Kidney epithelial cell (primary cell): ENCODE measurements at places on chromosomes 11 and 22. TPM values are rescaled to one million over a fixed set of nuclear protein-coding genes. Genes with fewer than 3 reads are reported as not detected.

DNA sequence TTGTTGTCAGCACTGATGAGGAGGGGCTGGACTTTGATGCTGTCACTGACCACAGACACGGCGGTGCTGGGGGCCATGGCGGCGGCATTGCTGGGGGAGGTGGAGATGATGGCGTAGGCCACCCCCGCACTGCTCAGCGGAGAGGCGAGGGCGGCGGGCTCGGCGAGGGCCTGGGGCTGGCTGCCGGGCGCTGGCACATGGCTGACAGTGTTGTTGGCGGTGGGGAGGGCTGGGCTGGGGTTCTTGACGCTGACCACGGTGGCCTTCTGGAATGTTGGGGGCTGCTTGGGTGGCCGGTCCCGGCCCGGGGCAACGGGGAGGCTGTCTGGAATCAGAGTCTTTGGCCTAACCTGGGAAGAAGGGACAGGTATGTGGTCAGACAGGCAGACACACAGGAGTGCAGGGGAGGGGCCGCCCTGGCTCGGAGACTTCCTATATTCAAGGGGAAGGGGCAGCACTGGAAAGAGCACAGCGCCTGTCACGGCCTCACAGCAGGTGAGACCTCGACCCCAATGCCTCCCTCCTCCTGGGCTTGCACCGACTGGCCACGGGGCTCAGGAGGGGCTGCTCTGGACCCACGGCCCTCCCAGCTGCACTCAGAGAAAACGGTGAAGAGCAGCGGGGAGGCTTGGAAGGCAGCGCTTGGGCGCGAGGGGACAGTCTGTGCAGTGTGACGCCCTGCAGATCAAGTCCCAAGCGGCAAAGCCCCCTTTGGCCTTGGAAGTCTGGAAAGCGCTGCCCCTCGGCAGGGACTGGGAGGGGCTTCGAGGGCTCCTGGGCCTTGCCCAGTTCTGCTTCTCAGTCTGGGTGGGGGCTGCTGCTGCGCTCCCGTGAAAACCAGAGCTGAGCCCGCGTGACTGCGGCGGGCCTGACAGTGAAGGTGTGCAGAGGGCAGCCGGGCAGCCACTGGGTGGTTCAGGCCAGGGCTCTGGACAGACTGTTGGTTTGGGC lies 93.2 kb downstream of the PHF21B start:
- no peak for DNase-seq

DNA sequence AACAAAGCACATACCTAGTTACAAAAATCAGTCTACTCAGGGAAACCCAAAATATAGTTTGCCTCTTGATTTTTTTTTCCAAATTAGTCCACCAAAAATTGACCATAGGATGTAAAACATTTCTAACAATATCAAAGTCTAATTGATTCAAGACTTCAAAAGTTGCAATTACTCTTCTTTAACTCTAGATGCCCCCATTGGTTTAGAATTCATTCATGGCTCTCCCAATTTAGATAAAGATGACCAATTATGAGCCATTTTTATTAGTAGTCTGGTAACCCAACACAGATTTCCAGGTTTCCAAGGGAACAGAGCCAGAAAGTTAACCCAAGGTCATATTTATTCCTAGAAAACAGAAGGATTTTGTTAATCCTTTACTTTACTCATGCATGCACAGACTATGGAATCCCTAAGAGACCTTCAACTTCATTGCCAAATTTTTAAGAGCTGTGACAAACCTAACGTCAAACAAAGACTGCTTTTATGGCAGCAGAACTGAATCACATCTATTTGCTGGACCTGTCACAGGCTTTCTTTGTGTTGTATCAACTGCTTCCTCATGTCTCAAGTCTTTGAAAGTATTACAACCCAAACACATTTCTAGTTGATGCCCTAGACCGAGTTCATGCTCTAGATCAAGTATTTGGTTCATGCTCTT lies 55.3 kb downstream of the C22orf42 start:
- no peak for DNase-seq

GRCh38 chr11:60791153-60791933 lies 6.2 kb downstream of the MS4A10 start:
- no peak for DNase-seq

DNA sequence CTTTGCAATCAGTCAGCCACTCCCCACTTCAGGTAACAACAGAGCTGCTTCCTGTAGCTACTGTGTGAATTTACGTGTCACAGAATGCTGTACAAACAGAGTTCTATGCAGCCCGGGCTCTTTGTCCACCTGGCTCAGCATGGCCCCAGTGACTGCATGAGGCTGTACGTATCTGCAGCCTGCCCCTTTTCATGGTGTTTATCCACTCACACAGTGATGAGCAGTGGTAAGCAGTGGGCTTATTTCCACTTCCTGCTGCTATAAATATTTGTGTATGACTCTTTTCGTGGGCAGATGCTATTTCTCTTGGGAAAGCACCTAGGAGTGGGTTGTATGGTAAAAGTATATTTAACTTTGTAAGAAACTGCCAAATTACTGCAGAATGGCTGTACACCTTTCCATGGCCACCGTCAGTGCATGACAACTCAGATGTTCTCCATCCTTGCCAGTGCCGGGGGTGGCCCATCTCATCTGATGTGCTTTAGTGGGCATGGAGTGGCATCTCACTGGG lies 43.3 kb downstream of the MYEOV start:
- DNase-seq, result no peak

- no peak for DNase-seq
Observed at GRCh38 chr11:33064033-33064825, 24.9 kb downstream of the TCP11L1 start.

GRCh38 chr11:99376463-99376862 lies 355.7 kb downstream of the CNTN5 start:
- no peak for DNase-seq

The CARNS1 gene
- 0.21 and 0.27 TPM in 2 replicates for total RNA-seq

The LRP4 gene
- 6.1 and 9.9 TPM in 2 replicates for total RNA-seq

The KRTAP5-2 gene
- not detected in 2 replicates for total RNA-seq
